ENCODE measurements at places on chromosomes 2 and 18. TPM values are rescaled to one million over a fixed set of nuclear protein-coding genes. Genes with fewer than 3 reads are reported as not detected.

HOXD1 gene
- not detected for total RNA-seq

SH3BP4 gene
- 15.6 TPM for total RNA-seq

CCDC74B gene
- total RNA-seq = 0.89 TPM

SANBR gene
- 10.3 TPM for total RNA-seq

KCNF1 gene
- total RNA-seq = not detected

NCKAP1 gene
- 224 TPM for total RNA-seq

DNA sequence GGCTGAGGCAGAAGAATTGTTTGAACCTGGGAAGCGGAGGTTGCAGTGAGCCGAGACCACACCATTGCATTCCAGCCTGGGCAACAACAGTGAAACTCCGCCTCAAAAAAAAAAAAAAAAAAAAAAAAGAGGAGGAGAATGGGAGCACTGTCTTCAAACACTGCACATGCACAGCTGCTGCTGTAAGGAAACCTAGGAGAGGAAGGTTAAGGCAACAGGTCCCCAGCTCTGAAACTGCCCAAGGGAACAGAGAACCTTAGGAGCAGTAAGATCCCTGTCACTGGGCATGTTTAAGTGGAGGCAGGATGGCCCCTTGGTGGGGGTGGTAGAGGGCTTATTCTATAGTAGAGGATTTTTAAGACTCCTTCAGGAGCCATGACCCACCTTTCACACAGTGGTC, 111.2 kb downstream of the CLIP4 start:
- H3K27ac ChIP-seq = no peak overlapping the region
- H3K36me3 ChIP-seq = no peaks in the 10 kb centered on the region
- H3K4me1 ChIP-seq = peaks cover 5% of the 10 kb centered on the region
- H3K4me3 ChIP-seq = no peak overlapping the region

GRCh38 chr18:32469691-32470459, 807 bp downstream of the GAREM1 start:
- H3K36me3 ChIP-seq = no peaks in the 10 kb centered on the region
- no peaks in the 10 kb centered on the region for H3K27me3 ChIP-seq
- peaks cover 18% of the 10 kb centered on the region for H3K4me1 ChIP-seq
- peak; percentile 80 for DNase-seq

DNA sequence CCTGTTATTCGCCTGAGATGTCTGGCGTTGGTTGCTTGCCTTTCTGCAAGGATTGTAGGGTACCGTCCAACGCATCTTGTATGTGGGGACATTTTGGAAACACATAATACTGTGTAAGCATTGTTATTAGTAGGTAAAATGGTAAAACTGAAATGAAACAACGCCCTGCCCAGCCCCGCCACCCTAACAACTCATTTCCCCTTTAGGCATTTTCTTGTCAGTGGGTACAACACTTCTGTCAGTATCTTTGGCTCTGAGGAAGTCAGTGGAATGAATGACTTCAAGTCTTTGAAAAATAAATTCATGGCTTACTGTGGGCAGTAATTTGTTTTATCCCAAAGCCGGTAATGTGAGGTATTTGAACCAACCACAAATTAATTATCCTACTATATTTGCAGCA, 86.0 kb downstream of the FMNL2 start:
- H3K4me3 ChIP-seq = no peak overlapping the region
- no peak for DNase-seq
- H3K4me1 ChIP-seq = peaks cover 20% of the 10 kb centered on the region
- no peaks in the 10 kb centered on the region for H3K27me3 ChIP-seq

- peak; percentile 59 for DNase-seq
- no peak overlapping the region for H3K27ac ChIP-seq
- H3K27me3 ChIP-seq = no peaks in the 10 kb centered on the region
- H3K4me1 ChIP-seq = peaks cover 27% of the 10 kb centered on the region
- H3K36me3 ChIP-seq = no peaks in the 10 kb centered on the region
Observed at GRCh38 chr2:236744281-236744705, 174.7 kb downstream of the ACKR3 start.

DNA sequence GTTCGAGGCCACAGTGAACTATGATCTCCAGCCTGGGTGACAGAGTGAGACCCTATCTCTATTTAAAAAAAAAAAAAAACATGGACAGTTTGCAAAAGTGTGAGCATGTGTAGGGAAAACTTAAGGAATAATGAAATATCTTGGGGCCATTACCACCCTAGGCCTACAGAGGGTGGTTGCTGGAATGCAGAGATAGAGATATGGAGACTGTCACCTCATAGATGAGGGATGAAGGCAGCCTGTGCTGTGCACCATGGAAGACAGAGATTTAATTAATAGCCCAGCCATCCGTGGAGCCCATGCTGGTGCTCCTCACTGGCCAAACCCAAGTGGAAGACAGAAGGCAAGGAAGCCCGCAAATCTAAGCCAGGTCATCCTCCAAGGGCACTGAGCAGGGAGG, 16.6 kb upstream of the CEP68 start:
- no peak for DNase-seq
- H3K36me3 ChIP-seq = peaks cover 19% of the 10 kb centered on the region
- no peak overlapping the region for H3K4me3 ChIP-seq

DNA sequence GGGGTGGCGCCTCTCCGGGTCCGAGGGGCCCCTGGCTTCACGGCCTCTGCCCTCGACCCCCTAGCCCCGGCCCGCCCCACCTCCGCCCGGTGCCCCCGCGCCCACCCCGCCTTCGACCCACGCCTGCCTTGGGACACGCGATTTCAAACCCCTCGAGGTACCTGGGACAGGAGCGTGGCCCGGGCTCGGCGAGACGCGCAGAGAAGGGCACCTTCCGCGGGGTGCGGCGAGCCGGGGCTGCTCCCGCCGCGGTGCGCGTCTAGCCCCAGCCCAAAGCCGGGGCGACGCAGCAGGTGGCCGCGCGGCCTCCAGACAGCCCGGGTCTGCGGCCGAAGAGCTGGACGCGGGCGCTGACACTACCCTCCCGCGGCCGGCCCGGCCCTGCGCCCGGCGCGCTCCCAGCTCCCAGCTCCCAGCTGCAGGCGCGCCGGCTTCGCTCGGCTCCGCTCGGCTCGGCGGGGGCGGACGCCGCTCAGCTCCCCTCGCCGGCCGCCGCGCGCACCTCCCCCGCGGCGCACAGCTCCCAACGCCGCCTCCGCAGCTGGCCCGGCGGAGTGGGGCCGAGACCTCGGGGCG, at the start of gene CRACDL:
Gene CRACDL, minus strand, starts transcription at position 449 of the 576 bp plus-strand sequence. CDS start 89,425 bp downstream, outside the sequence.
- peak within 1 kb of the TSS; percentile 62 for H3K4me3 ChIP-seq
- no peak for DNase-seq
- H3K4me1 ChIP-seq = peaks cover 23% of the 10 kb centered on the region
- peak within 1 kb of the TSS; percentile 69 for H3K27ac ChIP-seq
- no peaks in the 10 kb centered on the region for H3K36me3 ChIP-seq

- H3K27ac ChIP-seq = peak overlapping the region; percentile 99
- H3K36me3 ChIP-seq = peaks cover 3% of the 10 kb centered on the region
- H3K27me3 ChIP-seq = no peaks in the 10 kb centered on the region
- peaks cover 9% of the 10 kb centered on the region for H3K4me1 ChIP-seq
- peak; percentile 45 for DNase-seq
- peak overlapping the region; percentile 91 for H3K4me3 ChIP-seq
Observed at GRCh38 chr2:206084870-206085741, 868 bp downstream of the INO80D start.

DNA sequence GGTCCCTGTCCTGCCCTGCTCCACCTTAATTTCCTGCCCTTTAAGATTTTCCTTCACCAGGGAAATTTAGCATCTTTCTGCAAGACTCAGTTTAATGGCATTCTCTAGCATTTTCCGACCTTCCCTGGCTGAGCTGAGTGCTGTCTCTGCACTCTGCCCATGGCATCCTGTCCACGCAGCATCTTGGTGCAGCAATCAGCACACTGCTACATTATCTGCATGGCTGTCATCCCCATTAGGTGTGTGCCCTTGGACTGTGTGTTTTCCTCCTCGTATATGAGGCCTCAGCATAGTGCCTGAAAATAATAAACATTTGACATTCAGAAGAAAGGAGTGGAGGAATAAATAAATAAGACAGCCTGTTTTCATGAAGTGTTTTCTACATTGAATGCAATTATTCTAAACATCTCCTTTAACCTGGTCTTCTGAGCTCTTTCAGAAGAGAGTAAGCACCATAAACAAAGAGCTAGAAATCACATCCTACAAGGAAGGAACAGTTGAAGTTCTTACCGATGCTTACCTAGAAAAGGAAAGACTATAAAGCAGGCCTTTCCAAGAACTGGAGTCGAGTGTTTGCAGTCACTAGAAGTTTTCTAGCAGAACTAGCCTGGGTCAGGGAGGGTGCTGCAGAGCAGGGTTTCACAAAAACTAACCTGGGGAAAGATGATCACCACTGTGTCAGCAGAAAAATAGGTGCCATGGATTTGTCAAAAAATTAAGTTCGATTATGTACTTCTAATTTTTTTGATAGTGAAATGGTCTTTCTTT, 131.4 kb upstream of the ITGB6 start:
- H3K36me3 ChIP-seq = no peaks in the 10 kb centered on the region
- no peak for DNase-seq
- H3K4me1 ChIP-seq = peaks cover 87% of the 10 kb centered on the region
- no peak overlapping the region for H3K27ac ChIP-seq
- H3K4me3 ChIP-seq = no peak overlapping the region
- no peaks in the 10 kb centered on the region for H3K27me3 ChIP-seq

DNA sequence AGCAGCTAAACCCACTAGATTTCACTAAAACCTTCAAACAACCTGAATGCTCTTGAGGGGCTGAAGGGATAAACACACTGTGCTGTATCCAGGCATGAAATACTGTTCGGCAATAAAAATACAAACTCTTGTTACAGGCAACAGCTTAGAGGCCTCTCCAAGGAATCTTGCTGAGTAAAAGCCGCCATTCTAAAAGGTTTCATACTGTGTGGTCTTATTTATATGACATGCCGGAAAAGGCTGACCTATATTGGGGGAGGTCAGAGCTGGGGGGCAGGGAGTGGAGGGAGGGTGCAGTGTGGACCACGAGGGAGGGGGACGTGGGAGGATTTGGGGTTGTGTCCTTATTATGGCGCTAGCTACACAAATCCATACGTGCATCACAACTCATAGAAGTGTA, 136.2 kb downstream of the MBP start:
- no peaks in the 10 kb centered on the region for H3K27me3 ChIP-seq
- no peak overlapping the region for H3K27ac ChIP-seq
- no peaks in the 10 kb centered on the region for H3K4me1 ChIP-seq
- DNase-seq = no peak
- no peak overlapping the region for H3K4me3 ChIP-seq
- H3K36me3 ChIP-seq = no peaks in the 10 kb centered on the region

DNA sequence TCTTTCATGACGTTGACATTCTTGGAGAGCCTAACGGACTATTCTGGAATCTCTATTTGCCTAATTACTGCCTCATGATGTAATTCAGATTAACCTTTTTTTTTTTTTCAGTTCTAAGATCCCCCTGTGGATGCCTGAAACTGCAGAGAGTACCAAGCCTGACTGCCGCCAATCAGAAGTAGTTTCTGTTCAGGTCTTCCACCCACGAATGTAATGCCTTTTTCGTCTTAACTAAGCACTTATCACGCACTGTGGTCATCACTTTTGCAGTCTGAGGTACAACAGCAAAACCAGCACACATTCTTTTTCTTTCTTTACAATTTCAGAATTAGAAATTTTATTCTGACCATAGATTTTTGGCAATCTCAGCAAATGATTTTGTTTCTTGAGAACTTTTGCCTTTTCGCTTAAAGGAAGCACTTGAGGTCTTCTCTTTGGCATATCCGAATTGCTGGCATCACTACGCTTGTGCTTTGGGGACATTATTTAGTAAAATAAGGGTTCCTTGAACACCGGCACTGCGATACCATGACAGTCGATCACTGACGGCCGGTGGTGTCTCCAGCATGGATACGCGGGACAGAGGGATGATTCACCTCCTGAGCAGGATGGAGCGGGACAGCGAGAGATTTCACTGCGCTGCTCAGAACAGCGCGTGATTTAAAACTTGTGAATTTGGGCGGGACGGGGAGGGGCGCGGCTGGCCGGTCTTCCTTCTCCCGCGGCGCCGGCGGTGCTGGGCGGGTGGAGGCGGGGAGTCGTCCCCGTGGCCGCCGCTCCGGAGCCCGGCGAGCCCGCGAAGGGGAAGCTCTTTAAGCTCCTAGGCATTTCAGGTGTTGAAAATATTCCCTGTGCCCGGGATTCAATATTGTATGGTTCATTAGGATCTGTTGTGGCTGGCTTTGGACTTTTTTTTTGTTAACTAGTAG, 32.0 kb upstream of the GPR55 start:
- H3K36me3 ChIP-seq = no peaks in the 10 kb centered on the region
- no peak overlapping the region for H3K27ac ChIP-seq
- peak overlapping the region; percentile 29 for H3K4me3 ChIP-seq
- peak; percentile 62 for DNase-seq

GRCh38 chr18:24631243-24632025, 171.0 kb downstream of the HRH4 start:
- no peaks in the 10 kb centered on the region for H3K36me3 ChIP-seq
- H3K4me1 ChIP-seq = no peaks in the 10 kb centered on the region
- no peak overlapping the region for H3K4me3 ChIP-seq
- H3K27ac ChIP-seq = no peak overlapping the region

DNA sequence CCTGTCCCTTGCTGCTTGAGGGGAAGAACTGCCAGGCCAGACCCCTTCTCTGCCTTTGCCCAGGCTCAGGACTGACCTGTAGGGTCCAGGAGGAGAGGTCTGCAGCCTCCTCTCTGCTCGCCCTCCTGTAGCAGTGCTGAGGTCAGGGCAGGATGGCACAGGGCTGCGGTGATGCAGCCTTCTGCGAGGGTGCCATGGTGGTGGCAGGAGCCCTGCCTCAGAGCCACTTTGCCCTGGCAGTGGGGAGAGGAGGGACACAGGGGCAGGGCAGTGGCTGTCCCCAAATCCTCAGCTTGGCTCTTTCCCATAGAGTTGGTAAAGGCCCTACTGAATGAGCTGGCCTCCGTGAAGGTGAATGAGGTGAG, 884 bp downstream of the PROM2 start:
- H3K27me3 ChIP-seq = no peaks in the 10 kb centered on the region
- H3K4me3 ChIP-seq = peak overlapping the region; percentile 27
- H3K36me3 ChIP-seq = no peaks in the 10 kb centered on the region
- peak overlapping the region; percentile 91 for H3K27ac ChIP-seq

DNA sequence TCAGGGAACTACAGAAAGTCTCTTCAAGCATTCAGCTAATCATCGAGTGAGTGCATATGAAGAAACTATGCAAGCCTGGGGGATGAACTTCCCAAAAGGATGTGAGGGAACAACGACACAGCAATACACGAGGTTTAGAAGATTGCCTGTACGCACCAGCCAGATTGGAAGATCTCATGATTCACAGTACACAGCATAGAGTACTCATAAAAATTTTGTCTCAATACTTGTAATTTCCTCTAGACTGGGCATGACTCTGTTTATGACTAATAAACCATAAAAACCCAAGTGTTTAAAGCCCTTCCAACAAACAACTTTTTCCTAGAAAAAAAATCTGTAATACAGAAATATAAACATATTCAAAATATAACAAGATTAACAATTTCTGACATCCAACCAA, 279.7 kb downstream of the KCNJ3 start:
- H3K27me3 ChIP-seq = no peaks in the 10 kb centered on the region
- no peak for DNase-seq
- H3K4me1 ChIP-seq = no peaks in the 10 kb centered on the region
- no peaks in the 10 kb centered on the region for H3K36me3 ChIP-seq

DNA sequence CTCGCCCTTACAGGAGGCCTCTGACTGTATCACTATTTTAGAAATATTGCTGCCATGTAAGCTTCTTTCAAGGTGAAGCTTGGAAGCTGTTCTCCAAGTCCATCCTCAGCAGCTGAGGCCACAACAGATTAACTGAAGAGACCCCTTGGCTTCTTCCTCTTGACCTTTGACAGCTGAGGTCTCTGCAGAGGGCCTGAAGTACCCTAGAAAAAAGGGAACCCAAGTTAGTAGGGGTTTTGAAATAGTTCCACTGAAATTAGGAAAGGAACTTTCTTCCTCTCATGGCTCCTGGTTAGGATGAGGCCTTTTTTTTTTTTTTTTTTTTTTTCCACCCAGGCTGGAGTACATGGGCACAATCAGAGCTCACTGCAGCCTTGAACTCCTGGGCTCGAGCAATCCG, 15.5 kb upstream of the IHH start:
- H3K27ac ChIP-seq = no peak overlapping the region
- DNase-seq = no peak
- H3K27me3 ChIP-seq = no peaks in the 10 kb centered on the region
- no peak overlapping the region for H3K4me3 ChIP-seq
- peaks cover 25% of the 10 kb centered on the region for H3K4me1 ChIP-seq

Measured in stomach (tissue), 19 donors.